ENCODE measurements at places on chromosomes 2 and 18.

GRCh38 chr2:17495590-17495989, 22.6 kb downstream of the RAD51AP2 start:
- DNase-seq = no peak

GRCh38 chr2:130381619-130382018, 25.8 kb downstream of the PTPN18 start:
- DNase-seq = no peak

DNA sequence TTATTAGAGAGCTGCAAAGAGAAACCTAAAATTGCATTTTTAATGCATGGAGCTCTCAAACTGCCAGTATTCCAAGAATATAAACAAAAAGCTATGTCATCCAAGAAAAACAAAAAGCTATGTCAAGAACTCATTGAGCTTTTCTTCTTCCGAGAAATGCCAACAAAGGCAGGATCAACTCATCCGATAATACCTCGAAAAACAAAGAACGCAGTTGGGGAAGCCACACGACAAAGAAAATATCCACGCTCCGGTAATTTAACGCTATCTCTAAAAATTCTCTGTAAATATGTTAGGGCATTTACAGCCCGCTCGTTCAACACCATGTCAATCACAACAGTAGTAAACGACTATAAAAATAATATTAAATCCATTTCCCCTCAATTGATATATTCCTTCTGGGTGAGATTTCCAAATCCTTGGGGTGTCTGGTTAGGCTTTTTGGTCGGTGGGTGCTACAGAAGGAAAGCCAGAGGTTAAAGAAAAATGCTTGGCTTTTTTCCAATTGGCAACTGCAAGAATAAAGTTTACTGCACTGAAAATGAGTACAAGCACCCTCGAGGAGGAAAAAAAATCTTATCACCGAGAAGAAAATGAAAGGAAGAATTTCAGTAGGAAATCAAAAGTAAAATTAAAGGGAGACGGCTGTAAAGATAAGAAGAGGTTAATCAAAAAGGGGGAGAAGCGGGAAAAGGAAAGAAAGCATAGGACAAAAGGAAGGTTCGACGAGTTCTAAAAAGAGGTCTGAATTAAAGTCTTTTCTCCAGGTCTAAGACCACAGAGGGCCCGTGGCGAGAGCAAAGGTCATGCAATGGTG, 856 bp downstream of the TIA1 start:
- DNase-seq = peak; percentile 35

DNA sequence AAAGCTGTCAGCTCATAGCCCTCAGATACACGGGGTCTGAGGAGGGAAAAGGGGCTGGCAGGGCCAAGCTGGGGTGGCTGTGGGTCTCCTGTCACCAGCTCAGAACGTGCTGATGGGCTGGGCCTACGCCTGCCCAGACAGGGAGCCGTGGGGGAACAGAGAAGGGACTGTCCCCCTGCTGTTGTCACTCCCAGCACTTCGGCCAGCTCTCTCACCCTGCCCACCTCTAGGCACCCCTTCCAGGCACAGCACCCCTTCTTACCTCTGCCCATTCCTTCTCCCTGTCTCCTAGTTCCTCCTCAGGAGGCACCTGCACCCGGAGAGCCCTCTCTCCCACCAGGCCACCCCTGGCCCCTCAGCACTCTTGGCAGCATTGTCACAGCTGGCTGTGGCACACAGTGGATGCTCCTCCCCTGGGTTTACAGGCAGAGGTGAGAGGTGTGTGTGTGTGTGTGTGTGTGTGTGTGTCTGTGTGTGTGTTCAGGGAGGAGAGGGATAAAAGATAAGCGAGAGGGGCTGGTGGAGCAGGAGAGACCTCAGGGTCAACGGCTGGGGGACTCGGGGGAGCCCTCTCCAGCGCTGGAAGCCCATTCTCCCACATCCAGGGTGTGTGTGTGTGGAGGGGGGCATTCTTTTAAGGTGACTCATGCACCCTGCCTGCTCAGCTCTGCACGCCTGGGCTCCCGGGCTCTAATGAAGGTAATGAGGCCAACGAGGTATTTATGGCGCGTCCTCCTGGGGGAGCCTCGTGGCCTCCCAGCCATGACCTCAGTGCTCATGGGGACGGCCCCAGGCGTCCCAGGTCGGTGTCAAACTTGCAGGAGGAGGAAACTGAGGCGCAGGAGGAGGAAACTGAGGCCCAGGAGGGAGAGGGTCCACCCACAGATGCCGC, 66.1 kb upstream of the SMAD7 start:
- peak; percentile 40 for DNase-seq

DNA sequence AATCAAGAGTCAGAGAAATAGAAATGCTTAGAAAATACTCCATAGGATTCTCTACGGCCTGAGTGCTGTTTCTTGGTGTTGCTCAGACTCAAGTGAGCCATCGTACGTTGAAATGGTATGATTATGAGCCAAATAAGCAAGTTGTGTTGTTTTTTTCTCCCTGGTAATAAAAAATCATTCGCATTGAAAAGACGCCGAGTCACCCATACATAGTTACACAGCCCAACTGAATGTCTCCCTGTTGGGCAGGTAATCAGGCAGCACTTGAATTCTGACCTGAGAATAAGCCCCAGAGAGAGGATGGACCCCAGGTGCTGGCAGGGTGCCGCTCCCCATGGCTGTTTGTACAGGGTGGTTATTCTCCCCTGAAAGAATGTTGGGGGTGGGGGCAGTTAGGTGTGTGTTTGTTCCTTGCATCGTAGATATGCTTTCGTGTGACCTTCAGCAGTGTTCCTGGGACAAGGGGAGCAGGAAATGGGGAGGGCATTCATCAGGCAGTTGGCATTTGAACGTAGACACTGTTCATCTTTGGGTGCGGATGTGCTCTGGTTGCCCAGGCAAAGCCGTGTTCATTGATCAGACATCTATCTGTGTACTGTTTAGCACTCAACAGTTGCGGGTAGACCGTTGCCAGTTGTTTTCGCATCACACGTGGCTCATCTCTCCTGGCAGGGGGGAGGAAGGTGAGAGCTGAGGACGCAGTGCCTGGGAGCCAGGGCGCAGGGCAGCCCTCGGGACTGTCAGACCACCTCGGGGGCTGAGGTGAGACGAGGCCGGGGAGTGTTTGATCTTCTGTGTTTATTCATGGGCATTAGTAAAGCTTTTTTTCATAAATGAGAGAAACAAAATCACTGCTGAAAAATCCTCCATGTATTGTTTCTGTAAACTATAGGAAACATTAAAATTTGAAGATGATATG, 27.3 kb downstream of the MTCL1 start:
- DNase-seq = no peak

GRCh38 chr2:195051401-195051800, 605.6 kb upstream of the SLC39A10 start:
- DNase-seq = no peak

GRCh38 chr2:127007652-127008051, 99.3 kb downstream of the BIN1 start:
- no peak for DNase-seq

- DNase-seq = no peak
Measured at GRCh38 chr2:68594041-68594440, 49.3 kb upstream of the PROKR1 start.

All from neuronal stem cell (in vitro differentiated cells).